ENCODE measurements at places on chromosomes 1 and 21.

DNA sequence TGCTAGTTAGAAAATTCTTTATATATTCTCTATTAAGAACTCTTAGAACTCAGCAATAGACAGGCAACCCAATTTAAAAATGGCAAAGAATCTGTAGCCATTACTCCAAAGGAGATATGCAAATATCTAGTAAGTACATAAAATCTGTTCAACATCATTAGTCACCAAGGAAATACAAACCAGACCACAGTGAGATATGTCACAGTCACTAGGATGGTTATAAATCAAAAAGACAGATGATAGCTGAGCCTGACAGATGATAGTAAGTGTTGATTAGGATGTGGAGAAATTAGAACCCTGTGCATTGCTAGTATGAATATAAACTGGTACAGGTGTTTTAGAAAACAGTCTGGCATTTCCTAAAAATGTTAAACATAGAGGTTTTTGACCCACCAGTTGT lies 26.6 kb downstream of the SRSF11 start:
- DNase-seq, result no peak

GRCh38 chr1:47934243-47934805 lies 62.9 kb downstream of the TRABD2B start:
- DNase-seq, result peak; percentile 56

DNA sequence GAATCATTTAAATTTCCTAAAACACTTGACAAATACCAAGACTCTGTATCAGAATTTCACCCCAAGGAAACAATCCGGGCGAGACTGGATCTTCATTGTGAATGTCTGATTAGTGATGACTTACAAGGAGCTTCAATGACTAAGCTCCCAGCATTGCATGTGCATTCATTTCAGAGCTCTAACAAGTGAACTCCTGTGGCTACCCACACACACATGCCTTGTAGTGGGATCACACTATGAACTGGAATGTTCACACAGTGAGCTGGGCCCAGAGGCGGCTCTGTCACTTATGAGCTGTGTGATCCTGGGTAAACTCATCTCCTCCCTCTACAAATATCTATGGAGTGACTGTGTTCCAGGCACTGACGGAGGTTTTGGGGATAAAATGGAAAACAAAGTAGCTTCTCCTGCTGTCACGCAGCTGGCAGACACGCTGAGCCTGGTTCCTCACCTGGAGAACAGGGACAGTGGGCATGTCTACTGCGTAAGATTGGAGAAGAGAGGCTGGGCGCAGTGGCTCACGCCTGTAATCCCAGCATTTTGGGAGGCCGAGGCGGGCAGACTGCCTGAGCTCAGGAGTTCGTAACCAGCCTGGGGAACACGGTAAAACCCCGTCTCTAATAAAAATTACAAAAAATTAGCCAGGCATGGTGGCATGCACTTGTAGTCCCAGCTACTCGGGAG lies 56.9 kb downstream of the CLSTN1 start:
- peak; percentile 99 for DNase-seq

DNA sequence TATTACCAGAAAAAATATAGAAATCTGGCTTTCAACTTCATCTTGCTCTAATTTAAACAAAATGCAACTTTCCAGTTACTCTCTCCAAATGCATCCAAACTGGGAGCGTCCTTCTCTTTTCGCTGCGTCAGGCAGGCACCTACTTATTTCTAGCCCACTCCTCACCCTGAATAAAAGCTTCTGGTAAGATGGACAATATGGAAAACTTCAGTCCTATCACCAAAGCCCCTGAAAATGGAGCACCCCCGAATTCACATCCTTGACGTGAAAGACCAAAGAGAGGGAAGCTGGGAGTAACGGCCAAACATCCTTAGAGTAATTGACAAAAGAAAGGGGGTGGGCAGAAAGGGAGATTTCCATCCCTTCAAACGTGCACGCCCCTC lies 5.5 kb upstream of the PROX1 start:
- DNase-seq, result no peak

- no peak for DNase-seq
These were observed 47.9 kb downstream of the CDC7 start for GRCh38 chr1:91548376-91549040.

DNA sequence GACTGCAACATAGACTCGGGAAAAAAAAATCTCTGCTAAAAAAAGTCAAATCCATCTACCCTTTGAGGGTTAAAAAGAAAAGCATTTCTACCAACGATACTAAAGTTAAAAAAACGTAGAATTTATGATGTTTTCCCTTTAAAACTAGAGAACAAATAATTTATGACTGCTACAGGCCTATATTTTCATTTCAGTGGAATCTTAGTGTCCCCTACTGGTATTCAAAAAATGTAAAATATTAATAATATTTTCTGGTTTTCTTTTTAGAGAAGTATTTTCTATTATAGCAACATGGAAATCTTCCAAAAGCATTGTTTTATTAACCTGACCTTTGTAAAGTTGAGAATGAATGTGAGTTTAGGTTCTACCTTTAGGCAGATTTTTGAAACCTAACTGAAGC lies 1582.2 kb downstream of the MRPL39 start:
- DNase-seq, result no peak

- DNase-seq, result peak; percentile 44
These were observed at the start of gene WNT2B for GRCh38 chr1:112508278-112509004. WNT2B (plus strand) TSS chr1:112508965; CDS start chr1:112509263, 298 bp downstream.

DNA sequence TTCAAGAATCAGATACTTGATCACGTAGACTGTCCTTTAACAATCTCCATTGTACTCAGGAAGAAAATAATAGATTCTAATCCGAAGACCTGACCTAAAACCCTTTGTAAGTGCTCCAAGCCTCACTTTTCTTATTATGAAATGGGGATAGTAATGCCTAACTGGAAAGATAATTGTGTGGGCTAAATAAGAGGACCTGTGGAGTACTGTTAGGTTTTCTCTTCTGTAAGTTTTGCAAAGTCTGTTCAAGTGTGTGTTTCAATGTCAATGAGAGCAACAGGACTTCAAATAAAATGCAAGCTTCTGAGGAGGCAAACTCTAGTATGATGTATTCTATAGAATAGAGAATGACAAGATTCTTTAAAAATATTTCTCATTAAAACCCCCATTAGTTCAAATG lies 348.6 kb downstream of the USP25 start:
- no peak for DNase-seq

GRCh38 chr1:31004231-31004621 lies 61.3 kb downstream of the PUM1 start:
- no peak for DNase-seq

- no peak for DNase-seq
These were observed 1.5 kb upstream of the CNN3 start for GRCh38 chr1:94928293-94928939.

DNA sequence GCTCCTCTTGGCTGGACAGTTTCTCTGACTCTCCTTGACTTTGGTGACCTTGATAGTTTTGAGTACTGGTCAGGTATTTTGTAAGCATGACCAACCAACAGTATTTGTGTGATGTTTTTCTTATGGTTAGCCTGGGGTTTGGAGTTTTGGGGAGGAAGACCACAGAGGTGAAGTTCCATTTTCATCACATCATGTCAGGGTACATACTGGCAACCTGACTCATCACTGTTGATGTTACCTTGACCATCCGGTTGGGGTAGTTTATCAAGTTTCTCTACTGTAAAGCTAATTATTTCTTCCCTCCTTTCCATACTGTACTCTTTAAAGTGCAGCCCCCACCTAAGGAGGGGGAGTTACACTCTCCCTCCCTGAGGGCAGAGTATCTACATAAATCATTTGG lies 13.4 kb downstream of the OSCP1 start:
- no peak for DNase-seq

Measured in GM23248 (cell line).